ENCODE measurements at places on chromosomes 3 and 15. TPM values are rescaled to one million over a fixed set of nuclear protein-coding genes. Genes with fewer than 3 reads are reported as not detected.

The HOMER2 gene
- total RNA-seq = 14.1 TPM

GRCh38 chr3:195450731-195451229 lies 8.0 kb upstream of the ACAP2 start:
- no peak for DNase-seq

The GRK7 gene
- total RNA-seq = not detected

DNA sequence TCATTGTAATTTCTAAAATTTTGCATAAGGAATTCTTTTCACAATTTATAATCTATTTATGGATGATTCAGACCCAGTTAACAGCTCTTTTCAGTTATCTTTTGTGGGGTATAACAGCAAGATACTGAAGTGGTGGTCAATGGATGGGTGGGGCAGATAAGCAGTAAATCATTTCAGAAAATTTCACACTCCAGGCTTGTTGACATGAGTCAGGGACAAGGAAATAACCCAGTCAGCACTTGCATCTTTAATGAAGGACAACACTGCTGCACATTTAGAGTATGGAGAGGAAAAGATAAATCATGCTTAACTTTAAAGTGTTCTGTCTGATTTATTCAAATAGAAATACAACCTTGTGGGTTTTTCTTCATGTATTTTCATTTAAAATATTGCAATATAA lies 181.6 kb downstream of the ROBO1 start:
- no peak for DNase-seq

GRCh38 chr3:31382856-31383255 lies 149.9 kb upstream of the STT3B start:
- DNase-seq = no peak

All from HepG2 (cell line).